Bronchus fibroblast of lung (primary cell): ENCODE measurements at places on chromosomes 1 and 21. TPM values are rescaled to one million over a fixed set of nuclear protein-coding genes. Genes with fewer than 3 reads are reported as not detected.

Gene UBE4B
- 26.2 and 30.5 TPM in 2 replicates for total RNA-seq

Gene PLA2G5
- total RNA-seq = not detected in 2 replicates

Gene CD247
- total RNA-seq = not detected in 2 replicates

Gene SLC19A2
- 8.2 and 8.7 TPM in 2 replicates for total RNA-seq

Gene FCRLB
- 2.1 and 2.4 TPM in 2 replicates for total RNA-seq

Gene USH2A
- total RNA-seq = under 0.01 TPM in 1 of 2 replicates, not detected in the other

Gene RXFP4
- not detected in 2 replicates for total RNA-seq

Gene TDRD5
- total RNA-seq = not detected in 2 replicates

Gene CFH
- total RNA-seq = 30.6 and 35.6 TPM in 2 replicates

Gene VSIG8
- total RNA-seq = not detected in 2 replicates

Gene SERTAD4
- total RNA-seq = under 0.01 and 0.15 TPM in 2 replicates

Gene VTCN1
- total RNA-seq = not detected in 2 replicates

Gene CCDC28B
- total RNA-seq = 16.0 and 16.8 TPM in 2 replicates

Gene FAM72C
- 2.5 and 3.4 TPM in 2 replicates for total RNA-seq

Gene LCE3D
- total RNA-seq = not detected in 2 replicates

Gene SPRR2B
- not detected in 2 replicates for total RNA-seq

Gene CAMK2N1
- 18.7 and 28.6 TPM in 2 replicates for total RNA-seq

Gene OVAAL
- not detected in 2 replicates for total RNA-seq

Gene TINAGL1
- 2.8 and 3.7 TPM in 2 replicates for total RNA-seq

Gene LDLRAD1
- total RNA-seq = not detected in 2 replicates

Gene CDC42BPA
- total RNA-seq = 13.4 and 16.6 TPM in 2 replicates

Gene SERPINC1
- total RNA-seq = 0.15 TPM in 1 of 2 replicates, not detected in the other

Gene TCHHL1
- not detected in 2 replicates for total RNA-seq

Gene TXNIP
- total RNA-seq = 132 and 141 TPM in 2 replicates

Gene INAVA
- total RNA-seq = 0.34 and 2.5 TPM in 2 replicates

Gene PDE9A
- total RNA-seq = 0.15 and 0.84 TPM in 2 replicates

Gene GUCA2A
- total RNA-seq = not detected in 2 replicates

Gene ALX3
- total RNA-seq = not detected in 2 replicates

Gene AGL
- 4.2 and 5.0 TPM in 2 replicates for total RNA-seq

Gene TNFSF4
- total RNA-seq = 15.5 and 15.6 TPM in 2 replicates
